Stimulated activated CD4-positive, alpha-beta T cell treated with anti-CD3 and anti-CD28 coated beads, Interleukin-4, amount 100 ng/mL, for 48 hours (primary cell): ENCODE measurements at places on chromosomes 13 and 19.

DNA sequence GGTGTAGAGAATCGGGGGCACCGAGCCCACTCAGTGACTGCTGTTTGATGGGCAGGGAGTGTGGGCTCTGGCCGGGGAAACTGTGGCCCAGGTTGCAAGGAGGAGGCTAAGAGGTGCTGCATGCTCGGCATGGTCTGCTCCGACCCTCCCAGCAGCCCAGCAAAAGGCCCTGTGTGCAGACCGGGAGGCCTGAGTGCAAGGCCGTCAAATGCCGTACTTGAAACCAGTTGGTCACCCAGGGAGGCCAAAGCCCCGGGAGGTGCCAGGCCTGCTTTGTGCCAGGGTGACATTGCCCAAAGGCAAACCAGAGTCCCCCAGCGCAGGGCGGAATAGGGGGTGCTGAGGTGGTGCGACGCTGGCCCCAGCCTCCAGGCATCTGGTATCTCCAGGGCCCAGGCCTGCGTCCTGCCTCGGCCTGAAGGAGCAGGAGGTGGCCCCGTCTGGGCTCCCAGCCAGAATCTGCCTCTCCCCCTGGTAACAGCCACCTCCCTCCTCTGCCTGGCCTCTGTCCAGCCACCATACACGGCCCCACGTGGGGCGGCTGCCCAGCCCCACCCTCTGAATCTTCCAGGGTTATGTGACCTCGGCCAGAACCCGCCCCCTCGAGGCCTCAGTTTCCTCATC, 4.0 kb downstream of the PIK3R2 start:
- no peak for DNase-seq

DNA sequence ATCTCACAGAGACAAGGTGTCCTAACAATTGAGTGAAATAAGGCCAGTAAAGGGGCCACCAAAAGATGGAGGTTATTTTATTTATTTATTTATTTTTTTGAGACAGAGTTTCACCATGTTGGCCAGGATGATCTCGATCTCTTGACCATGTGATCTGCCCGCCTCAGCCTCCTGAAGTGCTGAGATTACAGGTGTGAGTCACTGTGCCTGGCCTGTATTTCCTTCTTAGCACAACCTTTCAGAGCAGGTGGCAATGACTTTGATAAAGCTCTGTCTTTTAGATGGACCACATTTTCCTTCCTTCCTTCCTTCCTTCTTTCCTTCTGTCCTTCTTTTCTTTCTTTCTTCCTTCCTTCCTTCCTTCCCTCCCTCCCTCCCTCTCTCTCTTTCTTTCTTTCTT, 11.0 kb upstream of the DOCK6 start:
- no peak for DNase-seq

DNA sequence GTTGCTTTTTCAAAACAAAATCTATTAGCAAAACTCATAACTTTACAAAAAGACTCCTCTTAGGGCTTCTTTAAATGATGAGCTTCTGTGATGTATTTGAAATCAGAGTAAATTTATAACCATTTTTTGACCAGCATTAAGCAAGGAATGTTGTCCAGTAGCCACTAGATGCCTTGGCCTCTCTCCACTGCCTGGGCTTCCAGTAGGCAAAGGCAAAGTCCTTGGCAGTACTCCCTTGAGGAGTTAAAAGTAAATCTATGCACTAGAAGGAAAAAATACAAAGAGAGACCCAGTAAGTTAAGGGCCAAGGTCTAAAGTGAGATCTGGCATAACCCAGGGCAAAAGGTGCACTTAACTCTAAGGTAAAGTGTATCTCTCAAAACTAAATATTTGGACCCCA, 9.5 kb downstream of the SERPINE3 start:
- DNase-seq = no peak

GRCh38 chr13:93425411-93425810, 198.8 kb downstream of the GPC6 start:
- no peak for DNase-seq

DNA sequence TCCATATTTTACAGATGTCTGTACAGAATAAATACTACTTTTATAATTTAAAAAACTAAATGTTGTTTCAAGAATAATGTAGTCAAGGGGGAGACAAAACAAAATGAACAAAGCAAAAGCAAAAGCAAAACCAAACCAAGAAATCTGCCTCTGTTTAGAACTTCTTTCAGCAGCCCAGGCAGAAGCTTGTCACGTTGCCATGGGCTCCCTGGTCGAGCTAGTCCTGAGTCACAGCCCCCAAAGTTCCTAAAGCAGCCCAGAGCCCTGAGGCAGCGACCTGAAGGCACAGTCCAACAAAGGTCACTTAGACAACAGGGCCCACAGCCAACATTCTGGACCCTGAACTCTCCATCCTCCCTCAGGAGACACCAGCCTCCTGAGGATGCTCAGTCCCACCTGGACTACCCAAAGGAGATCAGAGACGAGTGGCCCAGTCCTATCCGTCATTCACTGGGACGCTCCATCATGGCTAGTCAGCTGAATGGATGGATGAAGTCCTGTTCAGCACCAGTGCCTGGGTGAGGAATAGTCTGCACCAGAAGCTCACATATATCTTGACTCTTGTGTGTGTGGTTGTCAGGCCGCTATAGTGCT, 41.7 kb downstream of the SIAH3 start:
- no peak for DNase-seq

DNA sequence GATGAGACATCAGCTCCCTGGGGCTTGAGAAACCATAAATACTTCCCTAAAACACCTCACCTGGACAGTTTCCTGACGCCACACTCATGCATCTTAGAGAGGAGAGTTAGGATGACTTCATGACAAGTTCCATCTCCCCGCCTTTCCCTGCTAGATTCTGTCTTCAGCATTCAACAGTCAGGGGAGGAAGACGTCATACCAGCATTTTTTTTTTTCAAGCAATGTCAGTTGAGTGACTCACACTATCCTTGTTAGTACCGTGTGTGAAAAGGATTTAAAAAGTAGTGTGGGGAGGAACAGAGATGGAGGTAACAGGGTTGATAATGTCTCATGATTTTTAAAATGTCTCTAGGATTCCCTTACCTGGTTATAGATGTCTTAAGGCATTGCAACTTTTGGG, at the start of gene OR7D2:
OR7D2 (plus strand) TSS at position 79 of the 400 bp plus-strand sequence. CDS start 6,803 bp downstream, outside the sequence.
- DNase-seq = no peak

DNA sequence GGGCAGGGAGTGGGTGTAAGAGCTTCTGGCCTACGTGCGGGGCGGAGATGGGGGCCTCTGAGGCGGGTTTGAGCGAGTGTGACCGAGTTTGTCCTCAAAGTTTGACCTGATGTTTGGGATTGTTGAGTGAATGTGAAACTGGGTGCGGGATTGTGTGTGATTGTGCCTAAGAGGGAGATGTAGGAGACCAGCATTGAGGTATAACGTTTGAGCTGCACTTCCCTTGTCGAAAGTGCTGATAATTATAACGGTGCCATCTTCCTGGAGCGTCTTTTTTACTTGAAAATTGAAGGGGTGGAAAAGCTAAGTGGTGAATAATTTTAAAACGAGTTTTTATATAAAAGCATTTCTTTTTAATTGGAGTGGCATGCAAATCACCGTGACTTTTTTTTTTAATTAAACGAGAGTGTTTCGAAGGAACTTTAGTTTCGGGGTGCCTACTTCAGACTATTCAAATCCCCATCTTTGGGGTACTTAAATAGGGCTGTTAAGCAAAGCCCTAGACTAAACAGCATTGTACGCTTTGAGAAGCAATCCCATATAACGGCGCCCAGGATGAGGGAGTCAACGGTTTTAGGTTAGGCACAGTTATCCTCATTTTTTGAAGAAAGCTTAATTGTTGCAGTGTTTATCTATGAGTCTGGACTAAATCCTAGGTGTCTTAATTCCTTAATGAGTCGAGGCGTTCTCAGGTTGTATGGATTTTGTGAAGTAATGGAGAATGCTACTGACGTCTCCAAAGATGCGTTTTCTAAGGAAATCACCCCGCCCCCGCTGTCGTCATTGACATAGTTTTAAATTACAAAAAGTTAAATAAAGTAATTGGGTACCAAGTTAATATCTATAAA, 594 bp downstream of the ZNF146 start:
- peak; percentile 35 for DNase-seq

DNA sequence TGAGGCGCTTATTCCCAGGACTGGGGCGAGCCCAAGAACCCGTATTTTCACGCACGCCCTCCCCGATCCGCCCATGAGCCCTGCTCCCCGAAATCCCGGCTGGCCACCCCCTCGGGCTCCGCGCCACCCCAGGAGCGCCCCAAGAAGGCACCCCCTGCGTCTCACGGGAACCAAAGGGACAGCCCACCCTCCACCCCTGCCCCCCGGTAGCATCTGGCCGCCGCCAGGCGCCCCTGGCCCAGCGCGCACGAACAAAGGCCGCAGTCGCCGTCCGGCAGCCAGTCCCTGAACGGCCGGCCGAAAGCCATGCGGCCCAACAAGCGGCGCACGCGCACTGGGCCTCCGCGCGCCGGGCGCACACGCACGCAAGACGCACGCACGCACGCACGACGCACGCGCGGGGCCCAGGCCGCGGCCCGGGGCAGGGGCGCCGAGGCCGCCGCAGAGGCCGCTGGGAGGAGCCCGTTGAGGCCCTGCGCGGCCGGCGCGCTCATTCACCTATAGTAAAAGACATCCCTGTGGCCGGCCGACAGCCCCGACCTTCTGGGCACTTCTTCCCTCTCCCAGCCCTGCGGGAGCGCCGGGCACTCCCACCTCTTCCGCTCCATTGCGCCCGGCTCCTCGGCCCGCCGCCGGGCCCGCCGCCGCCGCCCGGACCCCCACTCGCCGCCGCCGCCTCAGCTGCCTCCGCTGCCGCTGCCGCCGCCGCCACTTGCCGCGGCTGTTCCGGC, 476 bp downstream of the MBD3 start:
- peak; percentile 74 for DNase-seq

- no peak for DNase-seq
Observed at GRCh38 chr13:53237696-53238095, 209.1 kb downstream of the OLFM4 start.

GRCh38 chr19:39053276-39054090, 21.1 kb upstream of the FBXO27 start:
- DNase-seq = no peak

DNA sequence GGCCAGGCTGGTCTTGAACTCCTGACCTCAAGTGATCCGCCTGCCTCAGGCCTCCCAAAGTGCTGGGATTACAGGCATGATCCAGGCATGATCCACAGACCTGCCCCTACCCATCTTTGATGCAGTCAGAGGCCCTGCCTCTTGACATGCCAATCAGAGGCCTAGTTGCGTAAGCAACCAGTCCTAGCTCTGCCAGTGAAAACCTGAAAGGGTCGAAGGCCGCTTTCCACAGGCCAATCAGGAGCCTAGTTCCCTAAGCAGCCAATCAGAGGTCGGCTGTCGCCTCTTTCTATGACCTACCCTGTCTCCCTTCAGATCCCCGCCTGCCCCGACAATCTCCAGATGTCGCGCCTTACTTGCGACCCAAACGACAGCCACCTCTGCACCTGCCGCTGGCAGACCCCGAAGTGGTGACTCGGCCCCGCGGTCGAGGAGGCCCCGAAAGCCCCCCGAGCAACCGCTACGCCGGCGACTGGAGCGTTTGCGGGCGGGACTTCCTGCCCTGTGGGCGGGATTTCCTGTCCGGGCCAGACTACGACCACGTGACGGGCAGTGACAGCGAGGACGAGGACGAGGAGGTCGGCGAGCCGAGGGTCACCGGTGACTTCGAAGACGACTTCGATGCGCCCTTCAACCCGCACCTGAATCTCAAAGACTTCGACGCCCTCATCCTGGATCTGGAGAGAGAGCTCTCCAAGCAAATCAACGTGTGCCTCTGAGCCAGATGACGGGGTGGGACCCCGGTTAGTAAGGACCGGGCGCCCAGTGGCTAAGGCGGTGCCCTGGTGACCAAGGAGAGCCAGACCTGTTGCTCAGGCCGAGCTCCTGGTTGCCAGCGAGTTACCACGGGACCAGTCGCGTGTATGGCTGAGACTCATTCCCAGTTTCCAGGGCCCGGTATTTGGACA, 6.3 kb downstream of the SYDE1 start:
- no peak for DNase-seq

DNA sequence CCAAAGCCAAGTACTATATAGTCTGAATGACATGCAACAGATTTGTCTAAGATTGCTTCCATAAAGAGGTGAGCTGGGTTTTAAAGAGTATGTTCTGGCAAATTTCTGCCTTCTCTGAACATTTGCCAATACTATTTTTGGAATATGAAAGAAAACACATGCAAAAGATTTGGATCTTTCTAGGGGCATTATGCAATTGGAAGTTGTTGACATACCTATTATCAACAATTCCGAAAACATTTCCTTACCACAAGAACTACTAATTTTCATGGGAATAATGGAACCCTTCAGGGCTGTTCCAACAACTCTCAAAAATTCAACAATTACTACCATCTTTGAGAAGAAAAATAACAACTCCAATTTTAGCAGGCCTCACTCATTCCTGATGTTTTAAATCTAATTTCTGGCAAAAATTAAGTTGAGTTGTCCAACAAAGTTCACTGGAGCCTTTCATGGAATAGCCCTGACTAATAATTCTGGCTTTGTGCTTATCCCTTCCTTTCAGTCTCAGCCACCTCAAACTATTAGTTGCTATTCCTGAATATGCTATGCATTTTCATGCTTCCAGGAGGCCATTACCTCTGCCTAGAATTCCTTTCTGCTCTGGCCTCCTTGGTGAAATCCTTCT, 250.0 kb downstream of the RGCC start:
- no peak for DNase-seq

GRCh38 chr13:42612021-42612765, 38.2 kb downstream of the TNFSF11 start:
- DNase-seq = no peak

- DNase-seq = no peak
Observed at GRCh38 chr19:6797646-6798045, 25.1 kb downstream of the VAV1 start.

- peak; percentile 65 for DNase-seq
Observed at GRCh38 chr13:36420437-36420891, 11.8 kb upstream of the CCNA1 start.

- no peak for DNase-seq
Observed at GRCh38 chr19:52603558-52604207, 33.6 kb downstream of the ZNF701 start.

DNA sequence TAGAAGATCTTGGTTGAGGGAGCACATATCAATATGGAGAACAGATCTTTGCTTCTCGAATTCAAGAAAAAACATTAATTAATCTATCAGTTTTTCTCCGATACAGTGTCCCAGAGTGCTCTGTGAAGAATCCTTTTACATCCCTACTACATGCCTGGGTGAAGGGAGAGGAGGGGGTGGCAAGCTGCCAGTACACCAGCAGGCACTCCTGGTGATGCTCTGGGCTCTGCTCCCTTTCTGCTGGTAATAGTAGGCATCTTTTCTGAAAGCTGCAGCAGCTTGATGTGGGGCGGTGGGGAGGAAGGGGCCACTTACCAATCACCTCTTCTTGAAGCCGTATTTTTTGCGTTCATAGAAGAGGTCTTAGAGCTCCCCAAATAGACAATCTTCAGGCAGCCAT, 30.7 kb downstream of the PBX4 start:
- DNase-seq = no peak

GRCh38 chr19:46913852-46914430, 53.1 kb downstream of the ARHGAP35 start:
- DNase-seq = no peak

GRCh38 chr19:48913114-48913889, 13.2 kb downstream of the NUCB1 start:
- DNase-seq = no peak

DNA sequence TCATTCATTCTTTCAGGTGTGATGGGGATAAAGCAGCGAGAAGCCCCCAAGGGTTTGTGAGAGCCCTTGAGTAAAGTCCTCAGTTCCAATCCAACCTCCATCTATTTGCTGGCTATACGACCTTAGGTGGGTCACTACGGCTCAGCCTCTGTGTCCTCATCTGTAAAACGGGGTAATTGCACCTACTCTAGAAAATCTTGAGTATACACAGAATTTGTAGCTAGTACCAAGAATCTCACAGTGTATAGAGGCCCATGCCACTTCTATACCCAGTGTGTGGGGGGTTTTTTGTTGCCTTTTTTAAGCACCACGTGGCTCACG, 406 bp upstream of the DNMT1 start:
- DNase-seq = no peak
